ENCODE measurements at places on chromosomes 5 and 9.

- no peak for DNase-seq
Observed at GRCh38 chr5:40962207-40962955, 53.1 kb downstream of the C7 start.

GRCh38 chr5:43007911-43008362, 32.2 kb downstream of the ANXA2R start:
- peak; percentile 90 for DNase-seq

- no peak for DNase-seq
Observed at GRCh38 chr5:68426586-68426985, 211.0 kb downstream of the PIK3R1 start.

- no peak for DNase-seq
Observed at GRCh38 chr5:134468921-134469400, 56.5 kb upstream of the JADE2 start.

DNA sequence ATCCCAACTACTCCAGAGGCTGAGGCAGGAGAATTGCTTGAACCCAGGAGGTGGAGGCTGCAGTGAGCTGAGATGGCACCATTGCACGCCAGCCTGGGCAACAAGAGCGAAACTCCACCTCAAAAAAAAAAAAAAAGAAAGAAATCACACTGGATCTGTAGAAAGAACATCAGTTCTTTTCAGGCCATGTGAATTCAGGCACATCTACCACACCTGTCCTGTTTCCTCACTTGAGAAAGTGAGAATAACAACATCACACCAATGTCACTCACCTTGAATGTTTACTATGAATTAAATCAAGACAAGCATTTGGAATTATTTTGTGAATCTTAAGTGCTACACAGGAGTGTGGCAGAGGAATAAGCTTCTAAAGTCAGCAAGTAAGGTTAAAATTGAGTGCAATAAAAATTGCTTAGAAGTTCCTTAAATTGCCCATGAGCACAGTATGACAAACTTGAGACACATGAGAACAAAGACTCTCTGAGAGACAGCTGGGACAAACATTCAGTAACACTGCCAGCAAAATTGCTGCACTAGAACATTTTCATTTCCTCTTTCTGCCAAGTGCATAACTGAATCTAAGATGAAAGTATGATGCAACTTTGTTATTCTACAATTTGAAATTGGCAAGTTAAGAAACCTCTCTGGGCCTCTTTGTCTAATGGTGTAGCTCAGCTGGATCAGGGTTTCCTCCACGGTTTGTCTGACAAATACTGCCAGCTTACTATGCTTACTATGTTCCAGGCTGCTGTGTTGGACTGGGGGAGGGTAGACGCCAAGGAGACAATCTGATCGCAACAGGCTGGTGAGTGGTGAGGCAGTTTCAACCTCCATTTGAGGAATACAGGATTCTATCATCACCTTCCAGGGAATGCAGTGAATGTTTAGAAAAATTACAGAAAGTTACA, 1.9 kb upstream of the RIC1 start:
- DNase-seq: peak; percentile 59

- no peak for DNase-seq
Observed at GRCh38 chr5:96256795-96257470, 176.1 kb downstream of the PCSK1 start.

DNA sequence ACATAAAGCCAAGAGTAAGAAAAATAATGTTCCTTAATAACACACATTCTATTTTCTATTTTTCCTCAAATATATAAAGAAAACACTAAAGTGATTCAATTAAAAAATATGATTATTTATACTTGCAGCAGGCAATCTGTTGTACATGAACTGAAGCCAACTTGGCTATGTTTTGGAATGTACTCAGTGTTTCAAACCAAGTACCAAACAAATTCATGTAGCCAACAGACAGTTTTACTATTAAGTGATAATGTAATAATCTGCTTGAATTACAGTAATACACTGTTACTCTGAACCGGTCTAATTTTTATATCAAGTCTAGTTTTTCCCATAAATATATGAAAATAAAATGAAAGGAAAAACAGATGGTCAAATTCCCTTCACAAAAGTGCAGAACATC, 58.0 kb downstream of the CEP120 start:
- no peak for DNase-seq

DNA sequence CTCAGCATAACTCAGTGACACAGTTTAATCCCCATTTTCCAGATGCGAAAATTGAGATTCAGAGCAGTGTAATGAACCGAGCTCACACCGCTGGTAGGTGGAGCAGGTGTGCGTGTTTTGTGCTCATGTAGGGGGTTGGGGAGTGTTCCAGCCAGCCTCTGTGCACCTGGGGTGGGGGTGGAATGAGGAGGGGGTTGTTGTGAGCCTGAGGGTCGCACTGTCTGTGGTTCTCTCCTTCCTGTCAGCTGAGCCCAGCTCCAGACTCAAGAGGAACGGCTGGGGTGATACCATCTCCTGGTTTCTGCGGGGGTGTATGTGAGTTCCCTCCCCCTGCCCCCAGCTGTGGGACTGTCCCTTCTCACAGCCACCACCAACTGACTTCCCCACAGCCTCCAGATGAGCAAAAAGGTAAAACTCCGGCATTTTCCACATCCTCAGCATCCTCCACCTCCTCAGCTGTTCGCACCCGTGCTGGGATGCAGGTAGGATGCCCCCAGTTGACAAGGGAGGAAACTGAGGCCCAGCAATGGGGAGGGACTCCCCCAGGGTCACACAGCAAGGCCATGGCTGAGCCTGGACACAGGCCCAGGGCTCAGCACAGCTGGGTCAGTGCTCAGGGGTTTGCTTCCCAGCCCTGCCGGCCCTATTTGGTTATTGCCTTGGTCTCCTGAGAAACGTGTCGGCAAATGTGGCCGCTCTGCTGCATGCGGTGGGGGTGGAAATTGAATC, 2.1 kb downstream of the SH2D3C start:
- peak; percentile 87 for DNase-seq

GRCh38 chr9:110178281-110178680, 29.7 kb downstream of the C9orf152 start:
- no peak for DNase-seq

DNA sequence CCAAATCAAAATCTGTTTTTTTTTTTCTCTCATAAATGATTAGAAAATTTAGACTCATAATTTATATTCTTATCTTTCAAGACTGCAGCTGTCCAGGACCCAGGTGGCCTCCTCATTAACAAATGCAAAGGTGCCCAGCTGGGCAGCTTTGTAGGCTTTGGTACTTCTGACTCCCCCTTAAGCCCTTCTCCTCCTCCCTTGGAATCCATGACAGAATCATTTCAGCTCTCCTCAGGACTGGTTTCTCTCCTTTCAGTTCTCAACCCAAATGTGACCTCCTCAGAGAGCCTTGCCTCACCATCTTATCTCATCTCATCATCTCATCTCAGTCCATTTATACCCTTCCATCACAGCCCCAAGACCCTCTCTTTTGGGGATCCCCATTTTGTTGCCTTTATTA, 221.7 kb downstream of the KIAA0825 start:
- no peak for DNase-seq

- no peak for DNase-seq
Observed at GRCh38 chr5:181127907-181128626, 2.9 kb downstream of the OR2V1 start.

DNA sequence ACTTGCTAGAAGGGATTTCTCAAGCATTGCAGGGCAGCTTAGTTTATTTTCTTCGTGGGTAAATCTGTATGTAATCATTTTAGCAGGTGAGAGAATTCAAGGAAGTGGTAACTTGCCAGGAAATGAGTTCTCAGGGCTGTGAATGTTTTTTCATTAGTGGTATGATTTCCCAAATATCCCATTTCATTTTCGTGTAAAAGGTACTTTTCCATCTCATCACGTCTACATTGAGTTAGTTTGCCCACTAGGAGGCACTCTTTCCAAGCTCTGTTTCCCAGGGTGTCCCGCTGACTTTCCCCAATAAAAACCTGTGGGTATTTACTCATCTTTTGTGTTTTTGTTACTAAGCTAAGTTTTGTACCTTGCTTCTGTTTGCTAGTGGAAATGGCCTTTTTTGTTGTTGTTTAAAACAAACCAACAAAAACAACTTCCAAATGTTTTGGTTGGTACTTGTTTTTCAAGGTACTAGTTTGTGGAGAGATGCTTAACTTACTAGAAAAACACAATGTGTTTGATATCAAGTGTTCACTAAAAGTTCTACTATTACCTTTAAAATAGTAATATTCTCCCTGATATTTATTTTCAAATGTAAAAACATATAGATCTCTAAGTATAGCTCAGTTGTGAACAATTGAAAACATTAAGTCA, 373.6 kb downstream of the ADGRV1 start:
- DNase-seq: peak; percentile 52

GRCh38 chr5:30001826-30002225, 1191.7 kb upstream of the CDH6 start:
- DNase-seq: no peak

GRCh38 chr5:89117124-89117644, 234.2 kb upstream of the MEF2C start:
- DNase-seq: no peak

- no peak for DNase-seq
Observed at GRCh38 chr9:78294290-78295176, 2.4 kb upstream of the PSAT1 start.

DNA sequence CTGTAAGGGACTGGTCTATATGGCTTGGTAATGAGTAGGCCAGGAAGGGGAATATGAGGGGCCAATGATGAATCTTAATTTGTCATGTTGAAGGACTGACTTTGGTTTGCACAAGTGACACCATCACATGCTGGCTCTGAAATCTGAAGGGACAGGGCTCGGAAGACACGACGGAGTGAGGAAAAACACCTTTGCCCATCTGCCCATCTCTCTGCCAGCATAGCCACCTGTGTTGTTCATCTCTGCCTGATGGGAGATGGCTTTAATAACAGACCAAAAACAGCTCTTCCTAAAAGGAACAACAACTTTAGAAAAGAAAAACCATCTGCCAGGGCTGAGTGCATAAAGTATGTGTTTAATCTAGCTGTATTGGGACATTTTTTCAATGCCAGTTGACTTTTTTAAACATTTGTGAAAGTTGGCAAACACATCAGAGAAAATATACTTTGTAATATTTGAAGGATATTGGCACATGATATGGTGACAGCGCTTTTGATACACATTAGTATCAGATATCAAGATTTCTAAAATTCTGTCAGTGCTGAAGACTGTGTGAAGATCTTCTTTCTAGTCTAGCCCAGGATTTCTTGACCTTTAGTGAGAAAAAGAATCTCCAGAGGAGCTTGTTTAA, 27.1 kb downstream of the ABLIM3 start:
- DNase-seq: no peak

DNA sequence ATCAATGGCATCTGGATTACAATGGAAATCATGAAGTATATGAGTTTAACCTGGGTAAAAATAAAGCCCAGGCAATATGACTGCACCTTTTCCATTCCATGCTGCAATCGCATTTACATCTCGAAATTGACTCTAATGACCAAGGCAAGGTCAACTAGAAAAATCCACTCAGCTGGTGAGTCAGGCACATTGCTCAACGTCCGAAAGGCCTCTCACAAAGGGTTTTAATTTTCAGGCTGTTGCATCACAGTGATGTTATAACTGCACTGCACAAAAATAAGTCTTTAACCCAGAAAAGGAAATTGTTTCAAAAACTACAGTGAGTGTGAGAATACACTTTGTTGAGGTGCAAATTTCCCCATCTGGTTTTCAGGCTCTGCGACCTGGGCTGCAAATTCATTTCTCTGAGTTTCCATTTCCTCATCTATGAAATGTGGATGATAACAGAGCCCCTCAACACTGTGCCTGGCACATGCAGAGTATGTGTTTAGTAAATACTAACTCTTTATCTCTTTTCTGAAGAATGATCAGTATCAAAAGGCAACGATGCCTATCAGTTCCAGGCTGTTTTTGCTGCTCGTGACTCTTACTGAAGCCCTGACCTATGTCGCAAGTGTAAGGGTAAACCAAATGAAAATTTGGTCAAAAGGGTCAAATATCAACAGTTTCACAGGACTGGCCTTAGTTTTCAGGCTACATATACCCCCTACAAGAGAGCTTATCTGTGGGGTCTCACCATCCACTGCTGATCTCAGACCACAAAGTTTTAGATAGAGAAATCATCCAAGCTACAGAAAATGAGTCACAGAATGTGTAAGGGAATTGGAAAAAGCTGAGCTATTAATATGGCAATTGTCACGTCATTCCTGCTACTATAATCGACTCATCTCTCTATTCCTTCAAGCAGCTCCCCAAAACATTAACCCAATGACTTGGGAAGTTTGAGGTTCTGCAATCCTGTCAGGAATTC, 4.1 kb downstream of the NFIL3 start:
- DNase-seq: peak; percentile 17

GRCh38 chr5:134543820-134544614, 18.5 kb downstream of the JADE2 start:
- DNase-seq: peak; percentile 49

DNA sequence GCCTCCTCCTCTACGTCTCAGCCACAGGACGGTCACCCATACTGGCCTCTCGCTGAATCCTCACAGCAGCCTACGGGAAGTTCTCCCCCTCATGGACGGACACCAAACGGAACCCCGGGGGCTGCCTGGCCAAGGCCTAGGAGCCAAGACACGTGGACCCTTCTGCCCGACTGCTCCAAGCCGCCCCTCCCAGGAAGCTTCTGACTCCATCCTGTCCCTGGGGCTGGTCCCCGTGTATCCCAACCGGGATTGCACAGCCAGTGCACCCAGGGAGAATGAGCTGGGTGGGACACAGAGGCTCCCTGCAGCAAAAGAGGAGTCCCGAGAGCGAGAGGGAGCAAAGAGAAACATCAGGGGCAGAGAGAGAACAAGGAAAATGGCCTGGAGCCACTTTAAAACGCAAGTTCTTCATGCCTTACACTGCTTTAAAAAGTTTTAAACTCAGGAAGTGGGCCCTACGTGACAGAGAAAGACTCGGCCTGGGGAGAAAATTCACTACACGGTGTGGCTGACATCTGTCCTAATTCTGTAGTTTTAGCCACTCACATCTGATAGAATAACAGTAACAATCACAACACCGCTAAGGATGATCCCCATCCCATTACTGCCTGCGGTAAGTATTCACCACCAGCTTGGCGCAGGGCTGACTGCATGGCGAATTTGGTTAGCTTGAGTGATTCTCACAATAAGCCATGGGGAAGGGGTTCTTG, 3.0 kb downstream of the FAM78A start:
- DNase-seq: no peak

DNA sequence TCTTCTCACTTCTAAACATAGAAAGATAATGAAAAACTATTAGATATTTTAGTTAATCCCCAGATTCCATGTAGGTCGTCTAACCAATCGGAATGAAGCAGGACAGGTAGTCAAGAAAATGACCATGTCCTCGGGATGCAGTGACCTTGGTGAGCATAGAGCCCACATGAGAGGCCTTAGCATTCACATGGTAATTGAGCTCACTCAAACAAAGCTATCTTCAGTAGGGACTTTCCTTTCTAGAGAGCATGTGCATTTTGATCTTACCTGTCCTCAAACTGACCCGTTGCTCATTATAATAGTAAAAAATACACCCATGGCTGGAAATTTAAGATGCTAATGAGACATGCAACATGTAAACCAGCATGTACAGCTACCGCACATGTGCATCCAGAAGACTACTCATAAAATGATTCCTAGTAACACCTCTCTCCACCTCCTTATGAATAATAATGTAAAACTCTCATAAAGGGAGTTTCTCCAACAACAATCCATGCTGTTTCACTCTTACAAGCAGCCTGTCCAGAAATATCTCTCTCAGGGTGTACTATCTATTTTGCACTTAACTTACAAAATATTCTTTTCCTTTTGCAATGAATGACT, 274.0 kb upstream of the CDH9 start:
- DNase-seq: no peak

All from CD4-positive, alpha-beta T cell treated with Interleukin-10 for 1 hour (primary cell).